ENCODE measurements at places on chromosomes 5 and 9.

DNA sequence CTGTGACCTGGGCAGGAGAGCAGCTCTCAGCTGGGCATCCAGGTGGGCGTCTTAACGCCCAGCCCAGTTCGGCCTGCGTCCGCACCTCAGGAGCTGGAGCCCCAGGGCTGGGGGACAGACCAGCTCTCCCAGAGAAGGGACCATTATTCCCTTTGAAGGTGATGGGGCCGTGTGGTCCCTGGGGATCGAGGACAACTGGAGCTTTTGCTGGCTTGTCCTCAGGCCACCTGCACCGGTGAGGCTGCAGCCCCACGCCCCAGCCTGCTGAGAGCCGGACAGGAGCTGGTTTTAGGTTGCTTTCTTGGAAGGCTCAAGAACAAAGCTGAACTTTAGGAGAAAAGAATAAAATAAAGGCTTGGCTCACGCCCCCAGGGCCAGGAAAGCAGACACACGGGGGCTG is 40.9 kb downstream of the NACC2 start:
- DNase-seq = no peak

DNA sequence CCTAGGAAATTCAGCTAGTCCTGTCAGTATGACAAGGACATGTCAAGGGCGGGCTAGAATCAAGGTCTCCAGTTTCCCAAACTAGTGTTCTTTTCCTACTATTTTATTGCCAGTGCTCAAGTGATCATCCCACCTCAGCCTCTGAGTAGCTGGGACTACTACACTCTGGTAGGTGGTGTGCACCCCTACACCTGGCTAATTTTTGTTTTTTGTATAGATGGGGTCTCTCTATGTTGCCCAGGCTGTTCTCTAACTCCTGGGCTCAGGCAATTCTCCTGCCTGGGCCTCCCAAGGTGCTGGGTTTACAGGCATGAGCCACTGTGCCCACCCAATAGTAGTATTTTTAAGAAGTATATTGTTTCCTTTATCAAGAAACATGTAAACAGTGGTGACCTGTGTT is 54.0 kb downstream of the C9orf85 start:
- DNase-seq = no peak

GRCh38 chr9:113511856-113512761 is 48.6 kb downstream of the RGS3 start:
- peak; percentile 79 for DNase-seq

DNA sequence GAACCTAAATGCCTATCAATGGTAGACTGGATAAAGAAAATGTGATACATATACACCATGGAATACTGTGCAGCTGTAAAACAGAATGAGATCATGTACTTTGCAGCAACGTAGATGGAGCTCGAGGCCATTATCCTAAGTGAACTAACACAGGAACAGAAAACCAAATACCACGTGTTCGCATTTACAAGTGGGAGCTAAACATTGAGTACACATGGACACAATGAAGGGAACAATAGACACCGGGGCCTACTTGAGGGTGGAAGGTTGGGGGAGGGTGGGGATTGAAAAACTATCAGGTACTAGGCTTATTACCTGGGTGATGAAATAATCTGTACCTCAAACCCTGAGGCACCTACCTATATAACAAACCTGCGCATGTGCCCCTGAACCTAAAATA is 22.4 kb upstream of the DEPDC1B start:
- no peak for DNase-seq

- no peak for DNase-seq
Measured at GRCh38 chr5:54534191-54535004, 16.8 kb downstream of the SNX18 start.

DNA sequence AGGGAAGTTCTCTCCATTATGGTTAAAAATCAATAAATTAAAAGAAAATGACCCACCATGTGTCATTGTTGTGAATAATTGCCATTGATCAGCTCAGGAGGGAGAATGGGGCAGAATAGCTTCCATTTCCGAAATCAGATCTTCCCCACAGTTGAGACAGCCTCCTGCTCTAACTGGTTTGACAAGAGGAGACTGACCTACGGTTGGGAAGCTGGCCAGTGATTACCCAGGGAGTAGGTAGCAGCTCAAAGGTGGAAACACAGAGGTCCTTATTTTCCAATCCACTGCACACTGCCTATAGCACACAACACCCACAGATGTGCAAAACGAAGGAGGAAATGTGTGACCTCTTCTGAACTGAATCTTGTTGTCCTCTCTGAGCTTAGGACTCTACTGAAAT is 69.0 kb upstream of the DAPK1 start:
- no peak for DNase-seq

GRCh38 chr5:179834120-179834519 is 13.4 kb downstream of the SQSTM1 start:
- no peak for DNase-seq

DNA sequence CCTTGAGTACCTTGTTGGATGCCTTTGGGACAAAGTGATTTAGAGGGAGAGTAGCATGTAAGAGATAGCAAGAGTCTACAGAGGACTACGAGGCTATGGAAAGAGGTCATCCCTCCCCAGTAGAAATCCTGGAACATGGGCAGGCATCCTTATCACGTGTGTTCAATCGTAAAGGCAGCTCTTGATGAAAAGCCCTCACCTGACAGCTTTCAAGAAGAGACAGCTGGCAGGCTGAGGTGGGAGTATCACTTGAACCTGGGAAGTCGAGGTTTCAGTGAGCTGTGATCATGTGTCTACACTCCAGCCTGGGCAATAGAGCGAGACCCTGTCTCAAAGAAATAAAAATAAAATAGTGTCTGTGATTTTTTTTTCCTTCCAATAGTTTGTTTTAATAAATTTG is 112.6 kb downstream of the PCSK5 start:
- DNase-seq = no peak

DNA sequence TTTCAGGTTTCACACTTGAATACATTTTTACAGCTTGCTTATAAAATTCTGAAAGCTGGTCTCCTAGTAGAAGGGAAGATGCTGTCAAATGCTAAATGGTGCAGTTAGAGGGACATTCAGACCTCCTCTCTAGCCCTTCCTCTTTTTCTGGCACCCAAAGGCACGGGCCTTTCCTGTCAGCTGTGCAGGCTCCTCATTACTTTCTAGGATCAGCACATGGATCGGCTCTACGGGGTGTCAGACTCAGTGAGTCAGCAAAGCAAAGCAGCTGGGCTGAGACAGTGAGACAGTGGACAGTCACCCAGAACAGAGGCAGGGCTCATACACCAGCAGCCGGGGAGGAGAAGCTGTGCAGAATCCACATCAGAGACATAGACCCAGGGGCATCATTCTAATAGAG is 80.0 kb upstream of the TNC start:
- peak; percentile 63 for DNase-seq

DNA sequence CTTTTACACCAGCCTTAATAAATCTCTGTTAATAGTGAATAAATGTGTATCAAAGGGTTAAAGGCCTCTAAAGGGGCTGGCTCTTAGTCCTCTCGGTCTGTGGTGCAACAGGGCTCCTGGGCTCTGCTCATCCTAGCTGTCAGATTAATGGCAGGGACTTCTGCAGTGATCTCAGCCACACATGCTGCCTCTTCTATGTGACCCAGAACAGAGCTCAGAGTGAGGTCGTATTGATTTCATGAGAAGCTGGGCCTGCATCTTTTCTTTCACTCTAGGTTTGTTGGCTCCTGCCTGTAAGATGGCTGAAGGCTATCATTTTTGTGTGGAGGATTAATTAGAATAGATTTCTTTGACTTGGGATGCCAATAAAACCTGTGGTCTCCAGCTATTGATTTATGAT is 165.0 kb upstream of the GLRA1 start:
- no peak for DNase-seq

GRCh38 chr5:107578051-107578635 is 92.6 kb downstream of the EFNA5 start:
- DNase-seq = no peak

GRCh38 chr9:128529191-128529590 is 23.2 kb upstream of the SPTAN1 start:
- DNase-seq = no peak

DNA sequence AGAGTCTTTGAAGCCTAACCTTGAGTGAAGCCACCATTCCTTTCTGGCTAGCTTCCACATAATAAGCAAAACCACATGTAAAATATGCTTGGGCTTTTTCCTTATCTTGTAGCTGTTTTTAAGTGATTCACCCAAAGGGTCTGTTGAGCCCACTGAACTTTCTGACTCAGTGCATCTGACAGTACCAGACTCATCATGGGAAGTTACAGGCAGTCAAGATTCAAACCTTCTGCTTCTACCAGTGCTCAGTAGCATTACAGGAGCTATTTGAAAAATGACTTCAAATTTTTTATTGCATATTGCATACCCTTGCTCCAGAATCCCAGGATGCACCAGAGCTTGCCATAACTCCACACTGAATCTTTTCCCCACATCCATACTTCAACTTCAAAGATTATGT is 87.5 kb upstream of the PTPRD start:
- no peak for DNase-seq

DNA sequence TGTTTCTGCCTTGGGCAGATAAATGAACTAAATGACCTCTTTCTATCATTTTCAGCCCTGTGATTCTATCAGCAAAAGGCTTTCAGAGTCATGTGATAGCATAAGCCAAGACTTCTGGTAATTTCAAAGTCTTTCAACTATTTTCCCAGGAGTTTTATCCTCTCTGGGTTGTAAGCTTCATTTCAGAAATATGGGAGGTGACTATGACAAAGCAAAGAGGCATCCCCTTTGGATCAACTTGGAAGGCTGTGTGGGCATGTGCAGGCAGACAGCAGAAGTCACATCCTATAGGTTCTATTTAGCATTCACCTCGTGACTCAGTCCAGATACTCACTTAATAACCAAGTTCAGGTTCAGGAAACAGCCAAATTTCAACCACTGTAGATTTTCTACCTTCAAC is 149.0 kb upstream of the FST start:
- DNase-seq = no peak

DNA sequence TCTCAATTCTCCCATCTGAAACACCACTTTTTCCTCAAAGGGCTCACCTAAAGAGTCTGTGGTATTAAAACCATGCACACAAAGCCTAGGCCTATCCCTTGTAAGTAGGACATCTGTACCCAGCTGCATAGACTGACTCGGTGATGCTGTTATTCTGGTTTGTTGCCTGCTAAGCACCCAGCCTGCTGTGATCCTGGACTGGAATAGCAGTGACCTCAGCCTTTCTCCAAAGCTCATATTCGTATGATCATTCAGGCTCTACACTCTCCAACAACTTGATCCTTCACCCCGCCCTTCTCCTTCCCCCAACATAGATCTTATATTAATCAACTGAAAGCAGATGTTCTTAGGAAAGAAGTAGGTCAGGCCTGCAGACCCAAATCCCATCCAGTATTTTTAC is 81.4 kb upstream of the WWC1 start:
- DNase-seq = no peak
